Hepatocyte (in vitro differentiated cells): ENCODE measurements at places on chromosomes 12 and 14.

- no peak for DNase-seq
These were observed 8.2 kb upstream of the MMP19 start for GRCh38 chr12:55850893-55851292.

GRCh38 chr12:62911286-62911685, 23.7 kb downstream of the PPM1H start:
- DNase-seq: no peak

- peak; percentile 86 for DNase-seq
These were observed 216.5 kb downstream of the PHLDA1 start for GRCh38 chr12:75814851-75815754.

GRCh38 chr12:32400866-32401265, 1.5 kb downstream of the FGD4 start:
- no peak for DNase-seq

DNA sequence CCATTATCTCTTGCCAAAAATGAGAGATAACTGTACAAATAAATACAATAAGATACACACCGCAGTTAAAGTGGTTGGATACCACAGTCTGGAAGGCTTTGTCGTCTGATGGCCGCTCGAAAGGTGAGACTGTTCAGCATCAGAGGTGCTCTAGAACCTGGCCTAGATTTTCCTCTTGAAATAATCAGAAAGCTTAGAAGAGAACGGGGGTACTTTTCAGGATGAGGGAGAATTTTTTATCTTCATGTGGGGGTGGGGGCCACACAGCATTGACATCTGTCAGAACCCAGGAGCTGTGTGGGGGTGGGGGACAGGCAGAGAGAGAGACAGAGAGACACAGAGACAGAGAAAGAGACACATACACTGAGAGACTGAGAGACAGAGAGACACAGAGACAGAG, 90.5 kb downstream of the GALNT9 start:
- no peak for DNase-seq

DNA sequence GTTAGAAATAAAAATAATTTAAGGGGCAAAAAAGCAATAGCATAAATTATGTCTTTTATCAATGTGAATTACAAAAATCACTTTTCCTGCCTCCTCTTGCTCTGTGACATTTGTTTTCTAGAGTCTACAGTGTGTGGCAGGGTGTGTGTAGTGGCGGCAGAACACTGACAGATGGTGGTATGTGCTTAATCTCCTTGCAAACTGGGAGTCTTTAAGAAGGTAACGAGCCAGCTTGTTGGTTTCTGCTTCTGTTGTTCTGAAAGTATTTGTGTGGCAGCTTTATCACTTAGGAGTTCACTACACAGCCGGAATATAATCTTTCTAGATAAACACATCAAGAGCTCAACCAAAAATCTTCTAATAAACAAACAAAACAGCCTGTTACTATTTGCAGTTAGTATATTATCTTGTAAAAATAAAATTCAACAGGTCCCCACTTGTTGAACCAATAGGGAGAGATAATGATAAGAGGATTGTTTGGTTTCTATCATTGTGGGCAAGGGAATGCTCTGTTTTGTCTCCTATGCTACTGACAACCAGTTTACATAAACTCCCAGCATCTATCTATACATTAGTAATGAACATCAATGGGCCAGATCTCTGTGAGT, 13.0 kb downstream of the CDKL1 start:
- DNase-seq: peak; percentile 25

DNA sequence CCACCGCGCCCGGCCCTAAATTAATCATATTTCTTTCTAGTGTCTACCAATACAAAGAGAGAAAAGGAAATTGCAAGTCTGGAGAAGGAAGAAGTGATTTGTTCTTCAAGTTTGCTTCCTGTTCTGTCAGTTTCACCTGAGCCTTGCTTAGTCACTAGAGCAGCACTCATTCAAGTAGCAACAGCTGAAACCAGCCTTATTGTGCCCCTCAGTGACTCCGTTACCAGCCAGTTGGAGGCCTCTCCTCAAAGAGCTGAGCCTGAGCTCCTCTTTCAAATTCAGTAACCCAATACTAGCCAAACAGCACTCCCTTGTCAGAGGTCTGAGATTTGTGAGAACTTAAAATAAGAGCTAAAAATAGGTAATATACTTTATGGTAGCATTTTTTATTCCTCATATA, 17.4 kb downstream of the PAWR start:
- no peak for DNase-seq

DNA sequence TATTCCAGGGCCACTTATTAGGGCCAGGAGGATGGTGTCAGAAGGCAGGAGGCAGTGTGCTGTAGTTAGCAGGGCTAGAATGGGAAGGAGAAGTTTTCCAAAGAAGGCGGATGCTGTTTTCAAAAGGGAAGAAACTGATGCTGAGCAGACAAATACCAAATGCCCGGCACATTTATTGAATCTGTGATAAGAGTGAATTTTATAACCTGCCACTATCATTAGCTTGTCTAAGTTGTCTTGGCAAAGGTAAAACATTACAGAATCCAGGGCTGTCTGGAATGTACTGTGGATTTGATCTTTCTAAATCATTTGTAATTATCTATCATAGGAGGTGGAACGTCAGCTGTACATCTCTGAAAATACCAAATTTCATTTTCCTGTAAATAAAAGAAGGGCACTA, 40.8 kb downstream of the NDUFA12 start:
- no peak for DNase-seq

DNA sequence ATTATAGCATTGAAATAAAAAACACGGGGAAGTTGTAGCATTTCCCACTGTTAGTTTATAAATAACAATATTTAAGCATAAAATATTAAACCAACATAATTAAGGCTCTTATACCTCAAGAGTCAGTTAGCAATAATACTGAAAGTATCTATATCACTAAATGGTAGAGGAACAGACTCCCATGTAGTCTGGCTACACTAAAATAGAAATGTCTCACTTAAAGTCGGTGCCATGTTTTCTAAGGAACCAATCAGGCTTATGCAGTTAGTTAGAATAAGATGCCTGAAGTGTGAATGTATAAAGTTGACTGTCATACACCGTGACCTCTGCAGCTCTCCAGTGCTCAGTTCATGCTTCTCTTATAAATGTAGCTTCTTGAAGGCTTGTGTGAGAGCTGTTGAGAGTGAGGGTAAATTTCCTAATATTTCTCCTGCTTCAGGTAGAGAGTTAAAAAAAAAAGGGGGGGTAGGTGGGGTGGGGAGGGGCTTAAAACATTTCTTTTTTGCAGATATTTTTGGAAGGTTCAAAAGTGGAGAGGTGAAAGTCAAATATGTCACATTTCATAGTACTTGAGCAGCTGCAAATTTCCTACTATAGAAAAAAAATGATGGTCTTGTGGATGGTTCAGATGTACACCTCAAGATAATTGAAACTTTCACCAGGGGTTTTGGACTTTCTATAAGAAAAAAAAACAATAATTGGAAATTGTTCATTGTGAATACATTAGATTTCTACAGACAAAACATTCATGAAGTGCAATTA, 64.5 kb downstream of the PTCSC3 start:
- no peak for DNase-seq
